Stimulated activated CD8-positive, alpha-beta memory T cell treated with anti-CD3 and anti-CD28 coated beads, Interleukin-2, amount 100 ng/mL, for 1 hour (primary cell): ENCODE measurements at places on chromosomes 5 and 9.

- DNase-seq: no peak
Observed at GRCh38 chr9:20914556-20914955, 116.9 kb downstream of the HACD4 start.

GRCh38 chr5:2575871-2576270 lies 175.6 kb downstream of the IRX2 start:
- DNase-seq: no peak

GRCh38 chr5:125112196-125112595 lies 365.8 kb upstream of the ZNF608 start:
- no peak for DNase-seq

DNA sequence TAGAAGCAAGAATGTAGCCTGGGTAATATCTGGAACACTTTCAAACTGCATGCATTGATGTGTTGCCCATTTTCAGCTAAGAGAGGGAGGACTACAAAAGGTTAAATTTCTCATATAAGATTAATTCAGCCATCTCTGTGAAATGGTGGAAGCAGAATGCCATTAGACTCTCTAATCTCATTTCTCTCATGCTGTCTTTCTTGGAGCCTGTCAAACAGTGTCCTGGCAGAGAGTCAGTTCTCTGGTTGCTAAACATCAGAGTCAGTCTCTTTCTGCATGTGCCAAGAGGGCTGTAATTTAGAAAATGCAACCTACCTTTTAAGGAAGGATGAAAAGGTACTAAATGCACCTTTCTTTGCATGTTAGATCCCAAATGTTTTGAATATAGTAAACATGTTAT lies 910 bp upstream of the GARNL3 start:
- DNase-seq: no peak

DNA sequence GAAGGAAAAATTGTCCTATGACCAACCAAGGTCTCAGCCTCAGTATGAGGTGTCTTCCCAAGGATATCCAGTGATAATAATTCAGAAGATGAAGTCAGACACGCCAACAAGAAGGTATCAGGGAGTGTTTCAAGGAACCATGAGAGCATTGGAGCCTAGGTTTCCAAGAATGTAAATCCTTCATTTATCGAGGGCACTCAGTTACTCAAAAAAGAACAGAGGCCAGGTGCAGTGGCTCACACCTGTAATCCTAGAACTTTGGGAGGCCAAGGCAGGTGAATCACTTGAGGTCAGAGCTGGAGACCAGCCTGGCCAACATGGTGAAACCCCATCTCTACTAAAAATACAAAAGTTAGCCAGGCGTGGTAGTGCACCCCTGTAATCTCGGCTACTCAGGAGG lies 70.8 kb downstream of the PLAC8L1 start:
- no peak for DNase-seq

GRCh38 chr5:24909210-24909609 lies 264.4 kb upstream of the CDH10 start:
- DNase-seq: no peak

DNA sequence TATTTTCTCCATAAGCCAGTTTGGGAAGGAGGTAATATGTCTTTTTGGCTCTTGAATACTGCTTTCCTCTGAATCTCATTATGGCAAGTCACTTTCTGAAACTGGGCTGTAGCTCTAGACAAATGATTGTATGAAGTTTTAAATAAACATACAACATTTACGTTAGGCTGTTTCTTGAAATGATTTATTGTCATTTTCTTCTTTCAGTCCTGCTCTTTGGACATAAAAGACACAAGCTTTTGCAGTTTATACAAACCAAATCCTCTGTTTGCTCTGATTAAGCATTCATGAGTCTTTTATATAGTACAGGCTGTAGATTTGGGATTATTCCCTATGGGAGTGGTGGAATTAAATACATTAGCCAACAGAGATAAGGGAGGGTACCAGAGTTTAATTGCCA lies 139.7 kb downstream of the CEP120 start:
- no peak for DNase-seq

DNA sequence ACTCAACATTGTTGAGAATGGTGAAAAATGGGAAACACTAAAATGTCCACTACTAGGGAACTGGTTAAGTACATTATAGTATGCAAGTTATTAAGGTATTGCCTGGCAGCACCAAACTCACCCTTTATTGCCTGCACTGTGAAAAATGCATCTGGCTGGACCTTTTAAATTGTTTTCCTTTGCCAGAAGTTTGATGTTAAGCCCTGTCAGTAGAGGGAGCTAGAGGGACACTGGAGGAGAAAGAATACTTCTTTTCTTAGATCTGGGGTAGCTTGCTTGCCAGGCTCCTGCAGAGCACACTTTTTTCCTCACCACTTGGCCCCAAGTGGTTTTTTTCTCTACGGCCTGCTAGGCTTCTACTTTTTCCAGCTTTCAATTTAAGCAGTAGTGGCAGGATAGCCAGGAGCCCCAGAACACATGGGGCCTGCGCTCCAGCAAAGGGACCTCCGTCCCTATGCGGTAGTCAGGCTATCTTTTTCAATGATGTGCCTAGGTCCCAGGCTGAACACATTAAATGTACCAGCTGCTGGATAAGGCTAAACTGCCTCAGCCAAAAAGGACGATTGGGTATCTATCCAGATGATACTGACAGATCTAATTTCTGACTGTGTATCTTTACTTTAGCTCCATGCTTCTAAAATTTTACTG lies 8.0 kb upstream of the HABP4 start:
- DNase-seq: no peak

GRCh38 chr5:77952636-77953212 lies 176.6 kb upstream of the TBCA start:
- no peak for DNase-seq

DNA sequence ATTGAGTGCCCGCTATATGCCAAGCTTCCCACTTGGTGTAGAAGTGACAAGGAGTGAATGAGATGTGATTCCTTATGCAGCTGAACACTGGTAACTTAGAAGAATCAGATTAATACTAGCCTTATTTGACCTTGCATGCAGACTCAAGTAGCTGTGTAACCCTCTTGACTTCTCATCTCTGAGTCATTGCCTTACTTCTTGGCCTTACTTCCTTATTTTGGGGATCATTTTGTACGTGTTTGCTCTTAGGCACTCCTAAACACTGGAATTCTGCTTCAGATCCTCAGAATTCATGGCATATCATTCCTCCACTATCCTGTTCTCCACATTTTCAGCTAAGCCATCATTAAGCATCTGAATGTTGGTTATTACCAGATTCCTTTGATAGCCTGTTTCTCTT lies 948.9 kb upstream of the ARRDC3 start:
- no peak for DNase-seq

- DNase-seq: no peak
Observed at GRCh38 chr5:135891791-135892190, 3.9 kb downstream of the IL9 start.

- DNase-seq: no peak
Observed at GRCh38 chr9:91038483-91039124, 237.0 kb downstream of the SYK start.

DNA sequence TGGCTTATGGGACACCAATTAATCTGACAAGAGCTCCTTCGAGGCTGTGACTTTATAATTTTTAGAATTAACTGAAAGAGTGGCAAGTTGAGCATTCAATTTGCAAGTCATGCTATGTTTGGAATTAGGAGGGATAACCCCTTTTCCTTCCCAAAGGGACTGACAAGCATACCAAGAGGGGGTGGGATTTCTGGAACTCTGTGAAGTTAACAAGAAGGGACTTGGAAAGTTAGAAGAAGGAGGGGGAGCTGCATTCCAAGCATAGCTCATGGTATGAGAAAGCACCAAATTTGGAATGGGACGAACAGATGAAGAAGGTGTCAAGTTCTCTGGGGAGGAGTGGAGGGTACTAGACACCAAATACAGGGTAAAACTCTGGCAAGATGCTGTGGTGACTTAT lies 8.9 kb upstream of the PALM2AKAP2 start:
- no peak for DNase-seq

DNA sequence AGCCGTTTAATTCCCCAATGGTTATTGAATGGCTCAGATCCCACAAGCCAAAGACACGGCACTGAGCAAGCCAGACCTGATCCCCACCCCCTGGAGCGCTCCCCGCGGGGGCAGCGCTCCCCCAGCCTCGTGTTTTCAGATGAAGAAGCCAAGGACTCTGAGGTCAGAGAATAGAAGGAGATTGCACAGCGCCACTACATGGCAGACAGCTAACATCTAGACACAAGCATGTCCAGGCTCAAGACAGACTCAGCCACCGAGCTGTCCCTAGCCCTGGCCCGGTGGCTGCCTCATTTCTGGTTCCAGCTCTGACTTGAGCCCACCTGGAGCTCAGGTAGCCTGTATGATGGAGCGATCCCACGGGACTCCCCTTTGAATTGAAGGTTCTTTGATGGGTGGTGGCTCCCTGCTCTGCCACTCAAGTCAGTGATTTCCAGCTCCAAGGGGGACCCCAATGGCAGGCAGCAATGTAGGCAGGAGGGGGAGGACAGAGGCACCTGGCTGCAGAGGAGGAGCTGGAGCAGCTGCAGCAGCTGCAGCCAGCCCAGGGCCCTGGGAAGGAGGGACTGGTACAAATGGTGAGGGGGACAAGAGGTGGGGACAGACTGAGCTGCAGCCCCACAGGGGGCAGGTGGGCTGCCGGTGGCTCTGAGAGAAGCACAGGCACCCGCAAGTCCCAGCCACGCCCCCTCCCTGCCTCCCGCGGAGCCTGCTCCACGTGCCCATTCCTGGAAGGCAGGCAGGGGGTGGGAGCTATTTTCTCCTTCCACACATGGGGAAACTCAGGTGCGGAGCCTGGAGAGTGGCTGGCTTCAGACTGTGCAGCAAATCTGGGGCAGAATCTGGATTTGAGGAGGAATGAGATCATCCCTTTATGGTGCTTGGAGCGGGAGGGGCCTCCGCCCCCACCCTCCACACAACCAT lies 40.2 kb downstream of the NTNG2 start:
- DNase-seq: no peak

DNA sequence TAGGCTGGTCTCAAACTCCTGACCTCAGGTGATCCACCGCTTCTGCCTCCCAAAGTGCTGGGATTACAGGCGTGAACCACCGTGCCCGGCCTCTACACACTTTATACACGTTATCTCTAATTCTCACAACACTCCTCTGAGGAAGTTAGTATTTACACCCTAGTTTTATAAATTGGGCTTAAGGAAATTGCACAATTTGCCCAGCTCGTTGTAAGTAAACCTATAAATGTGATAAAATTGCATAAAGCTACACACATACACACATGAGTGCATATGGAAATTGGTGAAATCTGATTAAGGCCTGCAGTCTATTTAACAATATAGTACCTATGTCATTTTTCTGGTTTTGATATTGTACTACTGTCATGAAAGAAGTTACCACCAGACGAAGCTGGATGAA lies 4.4 kb upstream of the SLC4A9 start:
- no peak for DNase-seq

DNA sequence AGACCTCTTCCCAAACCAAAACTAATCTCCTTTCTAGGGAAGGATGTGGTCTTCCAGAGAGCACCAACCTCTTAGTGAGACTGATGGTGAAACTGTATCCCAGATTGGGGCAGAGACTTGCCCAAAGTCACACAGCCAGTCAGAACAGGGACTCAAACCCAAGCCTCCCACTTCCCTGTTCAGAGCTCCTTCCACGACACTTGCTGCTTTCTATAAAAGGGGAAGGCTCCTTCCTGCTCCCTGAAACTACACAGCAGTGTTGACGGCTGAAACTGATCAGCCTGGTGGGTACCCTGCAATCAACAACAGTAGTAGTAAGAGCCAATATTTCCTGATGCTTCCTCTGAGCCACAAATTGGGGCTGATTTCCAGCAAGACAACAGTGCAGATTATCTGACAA lies 1.5 kb downstream of the TOR2A start:
- DNase-seq: no peak

DNA sequence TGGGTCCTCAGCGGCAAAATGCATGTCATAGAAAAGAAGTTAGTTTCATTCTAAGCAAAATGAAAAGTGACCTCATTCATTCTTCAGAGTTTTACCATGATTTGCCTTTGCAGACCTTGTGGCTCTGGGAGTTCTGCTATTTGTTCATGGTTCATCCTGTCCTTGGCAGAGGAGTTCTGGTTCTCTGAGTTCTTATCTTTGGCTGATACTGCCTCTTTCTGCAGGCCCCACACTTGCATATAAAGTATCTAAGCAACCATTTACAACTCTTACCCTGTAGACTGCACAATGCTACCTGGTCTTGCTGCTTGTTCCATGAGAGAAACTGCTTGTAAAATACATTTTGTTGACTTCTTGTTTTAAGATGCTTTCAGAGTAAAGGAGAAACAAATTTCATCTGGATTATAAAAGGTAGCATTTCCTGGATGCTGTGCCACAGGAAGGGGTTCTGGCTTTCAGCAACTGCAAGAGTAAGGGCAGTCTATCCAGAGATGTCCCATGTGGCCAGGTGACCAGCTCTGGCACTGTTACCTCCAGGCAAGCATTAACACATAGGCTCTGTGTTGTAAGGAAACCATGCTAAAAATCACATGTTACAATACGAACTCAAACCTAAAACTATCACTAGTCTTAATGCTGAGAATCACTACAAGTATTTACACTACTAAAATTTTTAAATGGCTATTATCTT lies 513.2 kb downstream of the SPOCK1 start:
- DNase-seq: no peak

DNA sequence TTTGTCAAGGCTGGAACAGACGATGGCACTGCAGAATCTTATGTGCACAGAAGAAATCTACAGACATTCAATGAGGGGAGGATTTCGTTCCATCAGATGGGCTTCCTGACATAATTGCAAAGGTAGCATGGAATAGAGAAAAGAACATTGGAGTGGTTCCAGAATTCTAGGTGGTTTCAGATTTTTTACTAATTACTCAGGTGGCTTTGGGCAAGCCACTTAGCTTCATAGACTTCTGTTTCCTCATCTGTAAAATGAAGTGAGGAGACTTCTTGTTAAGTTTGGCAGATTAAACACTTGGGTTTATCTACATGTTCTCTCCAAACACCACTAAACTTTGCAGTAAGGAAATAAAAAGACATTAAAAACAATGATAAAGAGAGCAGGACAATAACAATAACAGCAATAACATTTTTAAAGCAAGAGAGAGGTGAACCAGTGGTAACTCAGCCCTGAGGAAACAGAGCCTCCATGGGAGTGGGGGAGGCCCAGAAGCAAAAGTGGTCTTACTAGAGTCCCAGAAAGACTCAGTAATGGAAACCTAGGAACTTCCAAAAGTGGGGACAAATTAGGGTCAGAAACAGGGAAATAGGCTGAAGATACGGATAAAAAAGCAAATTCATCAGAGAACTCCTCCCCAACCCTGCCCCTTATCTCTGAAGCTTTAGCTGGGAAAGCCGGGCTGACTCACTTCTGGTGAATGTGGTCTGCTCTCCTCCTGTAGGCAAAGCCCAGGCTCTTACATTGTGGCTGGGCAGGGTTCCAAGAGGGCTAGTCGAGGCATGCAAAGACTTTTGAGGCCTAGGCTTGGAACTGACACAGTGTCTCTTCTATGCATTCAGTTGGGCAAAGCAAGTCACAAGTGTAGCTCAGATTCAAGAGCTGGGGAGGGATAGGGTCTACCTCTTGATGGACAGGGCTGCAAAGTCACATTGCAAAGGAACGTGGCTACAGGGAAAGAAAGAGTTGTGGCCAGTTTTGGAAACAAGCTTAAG lies 11.8 kb upstream of the ACTBL2 start:
- peak; percentile 2 for DNase-seq

DNA sequence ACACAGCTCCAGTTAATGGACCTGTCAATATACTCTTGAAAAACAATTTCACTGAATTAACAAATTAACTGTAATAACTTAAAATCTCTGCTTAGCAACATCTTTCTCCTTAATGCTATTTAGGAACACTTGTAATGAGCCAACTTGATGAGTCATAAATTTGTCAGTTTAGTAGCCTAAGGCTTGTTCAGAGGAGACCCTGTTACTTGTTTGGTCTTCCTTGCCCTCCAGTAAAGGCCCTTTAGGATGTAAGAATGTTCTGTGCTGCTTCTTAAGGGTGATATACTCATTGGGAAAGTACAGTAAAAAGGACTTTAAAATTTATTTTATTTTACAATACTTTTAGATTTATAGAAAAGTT lies 11.4 kb upstream of the MATR3 start:
- no peak for DNase-seq
